ENCODE measurements at places on chromosomes 4 and X.

DNA sequence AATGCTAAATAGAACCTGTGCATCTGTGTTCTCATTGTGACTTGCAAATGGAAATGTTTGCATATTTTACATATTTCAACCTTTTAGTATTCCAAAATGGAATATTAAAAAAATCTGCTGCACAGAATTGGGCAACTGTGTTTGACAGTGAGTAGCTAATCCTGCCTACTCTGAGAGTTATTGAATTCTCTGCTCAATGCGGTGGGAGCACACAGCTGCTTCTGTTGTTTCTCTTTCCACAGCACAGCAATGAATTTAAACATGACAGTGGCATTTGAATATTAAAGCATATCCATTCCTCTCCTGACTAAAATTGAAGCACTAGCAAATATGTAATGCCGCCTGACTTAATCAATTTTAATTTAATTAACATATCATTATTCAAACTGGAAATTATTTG, 366.6 kb downstream of the GASK1B start:
- DNase-seq: no peak

GRCh38 chr4:88101165-88101564, 57.3 kb downstream of the ABCG2 start:
- DNase-seq: no peak

GRCh38 chr4:110088670-110089069, 109.7 kb downstream of the ELOVL6 start:
- DNase-seq: no peak

DNA sequence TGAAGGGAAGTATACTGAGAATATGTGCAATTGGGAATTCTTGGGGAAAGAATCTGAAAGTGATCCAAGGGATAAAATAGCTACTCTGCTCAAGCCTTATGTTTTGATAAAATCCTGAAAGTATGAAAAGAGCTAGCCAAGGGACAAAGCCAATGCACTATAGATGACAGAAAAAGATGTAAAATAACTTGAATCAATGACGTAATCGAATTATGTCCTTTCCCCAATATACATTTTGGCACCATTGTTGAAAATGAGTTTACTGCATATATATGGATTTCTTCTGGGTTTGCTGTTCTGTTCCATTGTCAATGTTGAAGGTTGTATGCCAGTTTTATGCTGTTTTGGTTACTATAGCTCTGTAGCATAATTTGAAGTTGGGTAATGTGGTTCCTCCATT, 407.3 kb downstream of the DCAF12L2 start:
- no peak for DNase-seq

DNA sequence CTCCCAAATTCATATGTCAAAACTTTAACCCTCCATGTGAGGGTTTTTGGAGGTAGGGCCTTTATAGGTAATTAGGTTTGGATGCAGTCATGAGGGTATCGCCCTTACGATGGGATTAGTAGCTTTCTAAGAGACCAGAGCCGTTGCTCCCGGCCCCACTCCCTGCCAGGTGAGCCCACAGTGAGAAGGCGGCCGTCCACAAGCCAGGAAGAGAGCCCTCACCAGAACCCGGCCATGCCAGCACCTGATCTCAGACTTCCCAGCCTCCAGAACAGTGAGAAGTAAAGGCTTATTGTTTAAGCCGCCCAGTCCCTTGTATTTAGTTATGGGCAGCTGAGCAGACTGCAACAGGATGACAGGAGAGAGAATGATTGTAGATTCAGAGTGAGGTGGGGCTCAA, 40.8 kb downstream of the DCTD start:
- DNase-seq: no peak

- no peak for DNase-seq
Observed at GRCh38 chrX:46179748-46180147, 365.5 kb downstream of the ZNF674 start.

- DNase-seq: no peak
Observed at GRCh38 chr4:174474457-174475075, 47.7 kb downstream of the HPGD start.

GRCh38 chr4:87031920-87032319, 97.1 kb downstream of the AFF1 start:
- DNase-seq: no peak

All from NT2/D1 (cell line).